ENCODE measurements at places on chromosomes 16 and 17.

- no peak for DNase-seq
Measured at GRCh38 chr17:50767030-50767429, 288 bp downstream of the ANKRD40CL start.

GRCh38 chr17:13152501-13152900 lies 134.7 kb upstream of the ELAC2 start:
- DNase-seq: no peak

- DNase-seq: no peak
Measured at GRCh38 chr16:50847166-50847565, 105.3 kb downstream of the CYLD start.

DNA sequence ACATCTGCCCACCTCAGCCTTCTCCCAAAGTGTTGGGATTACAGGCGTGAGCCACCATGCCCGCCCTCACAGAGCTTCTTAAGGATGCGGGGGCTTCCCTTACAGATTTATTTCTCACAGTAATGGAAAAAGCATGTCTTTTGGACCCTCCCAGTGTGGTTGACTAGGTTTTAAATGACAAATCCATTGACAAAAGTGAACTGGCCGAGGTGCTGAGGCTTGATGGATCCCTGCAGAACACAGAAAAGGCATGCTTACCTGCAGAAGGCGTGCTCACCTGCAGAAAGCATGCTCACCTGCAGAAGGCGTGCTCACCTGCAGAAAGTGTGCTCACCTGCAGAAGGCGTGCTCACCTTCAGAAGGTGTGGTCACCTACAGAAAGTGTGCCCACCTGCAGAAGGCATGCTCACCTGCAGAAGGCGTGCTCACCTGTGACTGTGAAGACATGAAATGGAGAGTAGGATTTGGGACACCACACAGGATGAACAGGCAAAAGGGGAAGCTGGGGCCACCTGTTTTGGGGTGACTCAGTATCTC lies 15.1 kb upstream of the BBS2 start:
- no peak for DNase-seq

- DNase-seq: no peak
Measured at GRCh38 chr17:2700491-2701141, 10.9 kb downstream of the CLUH start.

- no peak for DNase-seq
Measured at GRCh38 chr16:69277413-69277812, 33.7 kb upstream of the VPS4A start.

DNA sequence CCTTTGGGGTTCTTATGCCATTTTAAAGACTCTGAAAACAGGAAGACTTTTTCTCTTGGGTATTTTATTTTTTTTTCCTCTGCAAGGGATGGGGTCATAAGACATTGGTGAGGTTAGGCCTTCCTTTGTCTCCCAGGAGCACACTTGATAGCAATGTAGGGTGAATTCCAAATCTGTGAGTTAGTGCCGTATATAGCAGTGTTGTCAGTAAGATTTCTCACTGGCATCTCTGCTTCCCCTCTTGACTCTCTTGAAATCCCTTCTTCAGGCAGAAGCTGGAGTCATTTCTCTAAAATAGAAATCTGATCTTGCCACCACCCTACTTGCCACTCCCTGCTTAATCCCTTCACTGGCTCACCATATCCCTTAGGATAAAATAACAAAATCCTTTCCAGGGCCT lies 529.7 kb downstream of the WWOX start:
- DNase-seq: no peak
